Activated T-helper 1 cell treated with anti-CD3 and anti-CD28 coated beads, Interleukin-12 subunit alpha, Interleukin-12 subunit beta, Interleukin-2, Interleukin-4 antibody, amounts not matched to agents 30 ng/mL and 10 ng/mL and 1 ng/mL, durations not matched to agents 14 hours and 24 hours and 36 hours (primary cell): ENCODE measurements at places on chromosomes 12 and 14. TPM values are rescaled to one million over a fixed set of nuclear protein-coding genes. Genes with fewer than 3 reads are reported as not detected.

Gene OR6C74
- not detected in 2 replicates for total RNA-seq

Gene FAM90A1
- total RNA-seq: 0.15 and 0.36 TPM in 2 replicates

Gene POTEM
- total RNA-seq: not detected in 2 replicates

Gene FOXA1
- total RNA-seq: 0.31 TPM in 1 of 2 replicates, not detected in the other

DNA sequence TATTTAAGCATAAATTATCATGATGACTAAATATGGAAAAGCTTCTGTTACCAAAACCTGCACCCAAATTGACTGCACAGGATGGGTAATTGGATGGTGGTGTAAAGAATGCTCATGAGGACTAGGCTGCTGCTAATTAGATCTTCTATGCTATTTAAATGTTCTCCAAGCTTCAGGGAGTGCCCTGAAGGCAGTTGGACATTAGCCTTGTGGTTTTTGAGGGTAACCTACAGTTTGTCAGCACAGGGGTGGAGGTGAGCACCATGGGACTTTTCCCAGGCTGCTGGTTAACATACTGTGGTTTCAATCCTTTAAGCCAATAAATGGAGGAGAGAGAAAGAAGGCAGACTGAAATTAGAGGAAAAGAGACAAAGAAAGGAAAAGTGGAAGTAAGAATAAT lies 145.0 kb downstream of the WIF1 start:
- DNase-seq: no peak

DNA sequence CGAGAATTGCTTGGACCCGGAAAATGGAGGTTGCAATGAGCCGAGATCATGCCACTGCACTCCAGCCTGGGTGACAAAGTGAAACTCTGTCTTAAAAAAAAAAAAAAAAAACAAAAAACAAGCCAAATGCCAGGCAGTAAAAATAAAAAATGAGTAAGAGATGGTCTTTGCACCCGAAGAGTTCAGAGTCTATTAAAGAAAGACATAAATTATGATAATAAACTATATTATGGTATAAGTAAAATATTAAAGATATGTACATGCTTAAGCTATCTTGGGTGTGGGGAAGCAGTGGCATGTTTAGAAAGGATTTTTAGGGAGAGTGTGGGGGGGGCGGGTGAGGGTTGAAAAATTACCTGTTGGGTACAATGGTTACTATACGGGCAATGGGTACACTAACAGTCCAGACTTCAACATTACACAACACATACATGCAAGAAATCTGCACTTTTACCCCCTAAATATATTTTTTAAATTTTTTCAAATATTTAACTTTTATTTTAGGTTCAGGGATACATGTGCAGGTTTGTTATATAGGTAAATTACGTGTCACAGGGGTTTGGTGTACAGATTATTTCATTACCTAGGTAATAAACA lies 99.3 kb downstream of the EEA1 start:
- no peak for DNase-seq

GRCh38 chr14:47626151-47627035 lies 49.0 kb downstream of the MDGA2 start:
- DNase-seq: no peak

DNA sequence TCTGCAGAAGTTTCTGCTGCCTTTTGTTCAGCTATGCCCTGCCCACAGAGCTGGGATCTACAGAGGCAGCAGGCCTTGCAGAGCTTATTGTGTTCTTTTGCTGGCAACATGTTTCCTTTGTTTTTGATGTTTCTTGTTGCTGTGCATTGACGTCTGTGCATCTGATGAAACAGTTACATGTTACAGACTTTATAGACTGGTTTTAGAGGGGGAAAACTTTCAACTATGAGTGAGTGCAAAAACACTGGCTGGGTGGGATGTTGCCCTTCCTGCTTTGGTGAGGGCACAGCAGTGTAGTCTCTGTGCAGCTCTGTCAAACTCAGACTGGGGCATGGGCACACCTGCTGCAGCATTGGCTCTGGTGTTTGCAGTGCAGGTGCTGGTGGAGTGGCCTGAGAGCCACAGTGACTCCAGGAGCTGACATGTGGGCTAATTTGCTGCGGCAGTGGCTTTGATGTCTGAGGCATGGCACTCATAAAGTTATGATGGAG lies 26.9 kb downstream of the CLEC6A start:
- no peak for DNase-seq

GRCh38 chr14:37870632-37871346 lies 275.4 kb downstream of the TTC6 start:
- no peak for DNase-seq

DNA sequence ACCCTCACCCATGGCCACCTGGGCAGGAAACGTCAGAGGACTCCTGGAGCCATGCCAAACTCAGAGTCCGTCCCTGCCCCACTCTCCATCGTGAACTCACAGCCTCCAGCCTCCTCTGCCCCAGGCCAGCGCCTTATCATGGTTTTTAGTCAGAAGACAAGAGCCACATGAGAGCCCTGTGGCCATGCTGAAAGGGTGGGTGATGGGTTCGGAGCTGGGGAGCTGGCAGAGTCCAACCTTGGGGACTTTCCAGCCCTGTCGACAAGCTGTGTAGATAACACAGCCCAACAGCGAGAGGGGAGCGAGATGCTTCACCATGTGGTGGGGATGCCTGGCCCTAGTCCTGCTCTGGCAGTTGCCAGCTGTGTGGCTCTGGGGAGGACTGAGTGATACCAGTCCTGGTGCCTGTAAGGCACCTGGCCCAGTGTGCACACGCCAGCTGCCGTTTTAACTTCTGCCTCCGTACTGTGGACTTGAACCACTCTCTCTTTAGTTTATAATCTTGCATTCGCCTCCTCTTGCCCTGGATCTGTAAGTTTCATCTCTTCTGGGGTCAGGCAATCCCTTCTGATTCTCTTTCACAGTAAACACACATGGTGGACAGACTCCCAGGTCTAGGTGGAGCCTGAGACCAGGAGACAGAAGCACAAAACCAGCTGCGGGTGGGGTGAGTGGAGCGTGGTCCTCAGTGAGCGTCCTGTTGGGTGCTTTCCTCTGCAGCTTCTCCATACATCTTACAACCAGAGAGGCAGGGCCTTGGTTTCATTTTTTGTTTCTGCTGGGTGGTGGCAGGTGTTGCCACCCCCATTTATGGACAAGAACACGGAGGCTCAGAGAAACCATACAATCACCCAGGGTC lies 55.3 kb downstream of the RIN3 start:
- DNase-seq: peak; percentile 32

DNA sequence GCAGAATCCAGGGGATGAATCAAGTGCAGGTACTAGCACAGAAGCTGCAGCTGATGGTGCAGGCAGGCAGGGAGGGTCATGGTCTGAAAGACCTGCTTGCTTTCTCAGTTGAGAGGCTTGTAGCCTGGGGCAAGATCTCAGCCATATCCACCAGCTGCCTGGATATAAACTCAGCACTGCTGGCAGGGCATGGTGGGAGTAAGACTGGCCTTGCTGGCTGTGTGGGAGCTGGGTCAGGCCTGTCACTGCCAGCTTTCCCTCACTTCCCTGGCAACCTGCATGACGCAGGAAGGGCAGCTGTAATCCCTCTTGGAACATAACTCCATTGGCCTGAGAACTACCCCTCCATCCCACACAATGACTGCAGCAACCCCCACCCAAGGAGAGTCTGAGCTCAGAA lies 230.1 kb downstream of the ANO6 start:
- no peak for DNase-seq

GRCh38 chr14:85883966-85884365 lies 354.0 kb downstream of the FLRT2 start:
- no peak for DNase-seq

- DNase-seq: no peak
These were observed 42.2 kb upstream of the MBIP start for GRCh38 chr14:36362648-36363047.

DNA sequence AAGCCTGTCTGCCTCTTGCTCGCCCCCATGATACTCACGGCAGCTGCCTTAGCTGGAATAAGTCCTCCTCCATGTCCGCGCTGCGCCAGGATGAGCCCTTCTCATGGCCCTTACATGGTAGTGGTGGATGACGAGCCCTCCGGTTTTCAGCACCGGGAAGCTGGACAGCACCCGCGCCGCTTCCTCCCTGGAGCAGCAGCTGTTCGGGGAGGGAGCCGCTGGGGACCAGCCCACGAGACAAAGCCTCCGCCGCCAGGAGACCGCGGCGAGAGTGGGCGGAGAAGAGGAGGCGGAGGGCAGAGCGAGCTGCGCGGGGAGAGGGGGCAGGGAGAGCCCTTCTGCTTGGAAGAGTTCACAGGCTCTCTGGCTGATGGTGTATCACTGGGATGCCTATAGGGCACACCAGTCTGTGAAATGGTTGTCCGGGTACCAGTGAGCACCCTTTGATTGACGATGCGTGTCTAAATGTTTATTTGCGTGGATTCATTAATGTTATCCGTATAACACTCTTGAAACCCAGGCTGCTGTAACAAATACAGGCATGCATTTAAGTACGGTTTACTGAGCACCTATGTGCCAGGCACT lies at the start of gene SVOP:
TSS of gene SVOP (minus strand) at position 273 of the 585 bp plus-strand sequence. CDS start at position 73, 200 bp downstream.
- peak; percentile 1 for DNase-seq

DNA sequence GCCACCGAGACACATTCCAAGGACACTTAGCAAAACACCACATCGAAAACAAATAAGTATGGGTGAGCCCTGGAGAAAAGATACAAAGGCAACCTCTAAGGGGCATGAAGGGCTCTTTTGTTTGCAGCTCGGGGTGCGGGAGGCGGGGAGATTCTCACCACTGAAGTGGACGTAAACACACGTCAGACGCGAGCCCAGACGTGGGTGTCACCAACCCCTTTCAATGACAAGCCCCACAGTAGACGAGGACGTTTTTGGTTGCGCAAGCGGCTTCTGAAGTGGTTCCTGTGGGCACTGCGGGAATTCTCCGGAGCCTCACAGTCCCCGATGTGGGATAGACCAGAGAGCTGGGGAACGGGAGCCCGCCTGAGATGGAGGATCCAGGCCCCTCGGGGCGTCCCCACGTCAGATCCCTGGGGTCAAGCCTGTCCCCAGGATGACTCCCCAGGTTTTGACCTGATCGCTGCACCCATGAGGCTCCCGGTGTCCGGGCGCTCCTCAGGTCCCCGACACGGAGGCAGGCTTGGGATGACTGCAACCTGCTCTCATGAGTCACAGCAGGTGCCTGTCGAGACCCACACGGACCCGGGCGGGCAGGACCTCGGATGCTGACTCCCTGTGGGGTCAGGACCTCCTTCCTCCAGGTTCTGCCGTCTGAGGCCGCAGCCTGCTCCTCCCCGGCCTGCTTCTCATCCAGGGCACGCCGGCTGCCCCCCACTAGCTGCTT lies 20.3 kb upstream of the ADGRD1 start:
- DNase-seq: no peak

GRCh38 chr12:6345319-6346091 lies 3.6 kb upstream of the TNFRSF1A start:
- no peak for DNase-seq

DNA sequence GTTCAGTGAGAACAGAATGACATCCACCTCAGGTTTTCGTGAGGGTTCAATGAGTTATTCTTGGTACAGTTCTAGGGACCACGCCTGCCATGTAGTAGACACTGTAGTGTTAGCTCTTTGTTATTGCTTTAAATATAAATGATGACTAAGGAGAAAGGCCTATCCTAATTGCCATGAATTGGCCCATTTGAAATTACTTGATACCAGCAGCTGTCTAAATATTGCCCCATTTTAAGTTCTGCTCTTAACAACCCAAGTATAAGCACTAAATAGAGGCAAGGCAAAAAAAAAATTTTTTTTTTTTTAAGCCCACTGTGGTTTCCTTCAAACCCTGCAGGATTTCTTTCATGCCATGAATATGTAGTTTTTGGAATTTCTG lies 84.5 kb downstream of the BORCS5 start:
- no peak for DNase-seq

DNA sequence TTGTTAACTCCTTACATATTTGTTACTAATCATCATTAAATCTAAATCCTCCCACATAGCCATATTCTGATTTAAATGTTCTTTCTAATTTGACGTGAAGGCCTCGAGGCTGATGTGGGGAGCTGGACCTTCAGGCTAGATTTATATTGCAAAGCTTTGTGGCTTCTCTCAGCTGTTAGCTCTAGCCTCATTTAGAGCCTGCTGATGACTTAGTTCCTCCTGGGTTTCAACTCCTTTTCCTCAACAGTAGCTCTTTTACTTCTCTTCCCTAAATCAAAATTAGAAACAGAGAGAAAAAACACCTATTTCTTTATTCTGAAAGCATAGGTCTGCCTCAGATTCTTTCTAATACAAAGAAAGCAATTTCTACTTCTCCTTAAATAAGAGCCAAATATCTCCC lies 477.5 kb upstream of the CCDC196 start:
- no peak for DNase-seq

DNA sequence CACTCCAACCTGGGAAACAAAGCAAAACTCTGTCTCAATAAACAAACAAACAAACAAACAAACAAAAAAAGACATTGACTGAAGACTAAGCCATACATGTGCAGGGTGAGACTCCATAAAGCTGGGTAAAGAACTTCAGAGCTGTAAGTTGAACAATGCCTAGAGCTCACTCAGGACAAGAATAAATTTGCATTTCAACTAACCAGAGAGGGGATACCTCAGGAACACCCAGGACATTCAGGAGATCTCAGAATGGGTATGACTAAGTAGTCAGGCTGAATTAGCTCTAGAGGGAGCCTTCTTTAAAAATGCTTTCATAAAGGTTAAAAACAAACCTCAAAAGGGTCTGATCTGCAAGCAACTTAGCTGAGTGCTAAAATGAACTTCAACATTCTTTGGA lies 267.7 kb upstream of the DIO3 start:
- DNase-seq: no peak
